ENCODE measurements at places on chromosomes 12 and 14.

- DNase-seq, result peak; percentile 20
These were observed 92.5 kb downstream of the SSPN start for GRCh38 chr12:26287671-26288381.

GRCh38 chr14:104891121-104891551, 26.1 kb downstream of the CEP170B start:
- DNase-seq, result no peak

DNA sequence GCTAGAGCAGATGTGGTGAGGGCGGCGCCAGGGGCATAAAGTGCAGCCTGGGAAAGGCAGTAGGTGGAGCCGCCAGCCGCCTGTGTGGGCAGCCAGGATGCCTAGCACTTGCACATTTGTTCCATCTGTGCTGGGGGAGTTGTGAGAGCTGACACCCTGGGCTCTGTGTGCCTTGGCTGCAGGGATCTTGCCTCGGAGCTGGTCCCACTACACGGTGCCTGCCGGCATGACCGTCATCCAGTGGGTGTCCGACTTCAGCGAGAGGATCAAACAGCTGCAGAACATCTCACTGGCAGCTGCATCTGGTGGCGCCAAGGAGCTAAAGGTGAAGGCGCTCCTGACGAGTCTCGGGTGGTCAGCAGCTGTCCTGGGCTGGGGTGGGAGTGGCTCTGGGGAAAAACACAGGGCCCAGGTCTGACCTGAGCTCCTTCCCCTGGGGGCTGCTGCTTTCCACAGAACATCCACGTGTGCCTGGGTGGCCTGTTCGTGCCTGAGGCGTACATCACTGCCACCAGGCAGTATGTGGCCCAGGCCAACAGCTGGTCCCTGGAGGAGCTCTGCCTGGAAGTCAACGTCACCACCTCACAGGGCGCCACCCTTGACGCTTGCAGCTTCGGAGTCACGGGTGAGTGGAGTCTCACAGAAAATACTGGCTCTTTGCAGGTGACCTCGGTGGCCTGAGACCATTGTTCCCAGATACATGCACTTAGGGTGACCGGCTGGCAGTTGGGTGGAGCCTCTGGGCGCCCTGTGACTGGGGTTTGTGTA, 37.4 kb downstream of the HSP90AA1 start:
- DNase-seq, result no peak

- no peak for DNase-seq
These were observed 233.5 kb downstream of the PPM1H start for GRCh38 chr12:62701492-62701891.

- peak; percentile 81 for DNase-seq
These were observed 685 bp upstream of the CDH24 start for GRCh38 chr14:23057757-23058653.

DNA sequence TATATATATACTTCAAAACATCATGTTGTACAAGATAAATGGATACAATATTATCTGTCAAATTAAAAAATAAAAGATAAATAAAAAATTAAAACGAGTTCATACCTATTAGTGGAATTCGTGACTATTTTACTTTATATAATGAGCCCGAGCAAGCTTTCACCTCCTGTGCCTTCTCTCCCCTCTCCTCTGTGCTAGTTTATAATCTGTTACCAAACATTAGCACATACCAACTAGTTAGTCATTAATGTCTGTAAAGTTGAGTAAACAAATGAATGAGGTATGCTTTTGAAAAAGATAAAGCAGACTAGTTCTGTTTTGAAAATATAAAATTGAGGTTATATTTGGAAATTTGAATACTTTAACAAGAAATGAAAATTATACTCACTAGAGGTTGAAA, 84.0 kb downstream of the LRRC9 start:
- no peak for DNase-seq

DNA sequence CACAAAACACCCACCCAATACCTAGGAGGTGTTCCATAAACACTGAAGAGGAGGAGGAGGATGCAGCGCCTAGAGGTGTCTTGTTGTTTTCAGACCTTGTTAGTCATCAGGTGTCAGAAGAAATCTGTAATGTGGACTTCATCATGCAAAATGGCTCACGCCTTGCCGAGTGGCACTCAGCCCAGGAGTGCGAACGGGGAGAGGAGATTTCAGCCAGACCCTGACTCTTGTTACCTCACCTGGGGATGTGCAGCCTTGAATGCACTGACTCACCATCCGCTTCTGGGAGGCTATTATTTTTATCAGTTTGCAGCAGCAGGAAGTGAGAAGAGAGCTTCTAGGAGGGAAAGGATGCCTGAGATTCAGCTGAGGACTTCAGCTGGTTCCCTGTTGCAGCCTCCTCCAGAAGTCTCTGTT, 48.2 kb upstream of the PLXNC1 start:
- DNase-seq, result no peak

DNA sequence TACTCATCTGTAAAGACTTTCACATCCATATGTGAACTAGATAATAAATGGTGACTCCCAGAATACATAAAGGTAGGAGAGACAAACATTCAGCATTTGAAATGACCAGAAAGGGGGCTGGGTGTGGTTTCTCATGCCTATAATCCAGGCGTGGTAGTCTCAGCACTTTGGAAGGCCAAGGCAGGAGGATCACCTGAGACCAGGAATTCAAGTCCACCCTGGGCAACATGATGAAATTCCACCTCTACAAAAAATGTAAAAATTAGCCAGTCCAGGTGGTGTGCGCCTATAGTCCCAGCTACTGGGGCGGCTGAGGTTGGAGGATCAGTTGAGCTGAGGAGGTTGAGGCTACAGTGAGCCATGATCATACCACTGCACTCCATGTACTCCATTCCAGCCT, 4.1 kb upstream of the CS start:
- no peak for DNase-seq

- DNase-seq, result no peak
These were observed 18.3 kb downstream of the RTL1 start for GRCh38 chr14:100885196-100885595.

DNA sequence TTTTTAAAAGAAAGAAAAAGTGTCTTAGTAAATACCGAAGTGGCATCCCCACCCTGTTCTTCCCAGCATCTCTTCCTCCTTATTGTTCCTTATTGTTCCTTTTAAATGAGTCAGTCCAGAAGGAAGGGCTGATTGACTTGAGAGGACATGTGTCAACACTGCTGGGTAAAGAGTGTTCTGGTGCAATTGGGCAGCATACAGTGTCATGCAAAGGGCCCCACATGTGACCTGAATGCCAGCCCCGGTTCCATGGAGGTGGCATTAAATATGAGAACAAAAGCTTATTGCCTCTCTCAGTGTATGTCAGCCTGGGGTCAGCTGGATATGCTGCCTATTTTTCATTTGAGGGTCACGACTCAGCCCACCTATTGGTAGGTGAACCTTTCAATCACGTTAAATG, 58.9 kb upstream of the RIC8B start:
- no peak for DNase-seq

GRCh38 chr14:88518592-88519512, 36.0 kb downstream of the PTPN21 start:
- DNase-seq, result no peak

GRCh38 chr12:541676-542324, 82.1 kb downstream of the B4GALNT3 start:
- DNase-seq, result no peak

GRCh38 chr14:95006051-95006450, 151.3 kb downstream of the DICER1 start:
- DNase-seq, result no peak

- DNase-seq, result no peak
These were observed 101.7 kb downstream of the KIF21A start for GRCh38 chr12:39341179-39341578.

GRCh38 chr12:110575326-110575725, 7.8 kb downstream of the PPTC7 start:
- no peak for DNase-seq

- no peak for DNase-seq
These were observed 21.6 kb downstream of the CORO1C start for GRCh38 chr12:108709697-108710096.

- no peak for DNase-seq
These were observed 950.1 kb downstream of the VRK1 start for GRCh38 chr14:97747316-97747715.

DNA sequence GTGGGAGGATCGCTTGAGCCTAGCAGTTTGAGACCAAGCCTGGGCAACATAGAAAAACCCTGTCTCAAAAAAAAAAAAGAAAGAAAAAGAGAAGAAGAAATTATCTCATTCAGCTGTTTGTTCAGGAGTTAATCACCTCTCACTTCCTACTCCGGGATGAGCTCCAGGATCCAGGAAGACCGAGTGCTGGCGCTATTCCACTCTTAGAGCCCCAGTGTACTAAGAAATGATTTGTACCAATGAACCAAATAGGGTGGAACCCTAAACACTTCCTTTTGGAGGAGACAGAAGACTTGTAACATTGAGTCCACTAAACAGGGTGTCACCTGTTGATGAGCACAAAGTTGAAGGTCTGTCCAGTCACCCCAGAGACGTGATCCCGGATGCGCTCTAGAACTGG, 3.6 kb downstream of the ALKBH2 start:
- no peak for DNase-seq

DNA sequence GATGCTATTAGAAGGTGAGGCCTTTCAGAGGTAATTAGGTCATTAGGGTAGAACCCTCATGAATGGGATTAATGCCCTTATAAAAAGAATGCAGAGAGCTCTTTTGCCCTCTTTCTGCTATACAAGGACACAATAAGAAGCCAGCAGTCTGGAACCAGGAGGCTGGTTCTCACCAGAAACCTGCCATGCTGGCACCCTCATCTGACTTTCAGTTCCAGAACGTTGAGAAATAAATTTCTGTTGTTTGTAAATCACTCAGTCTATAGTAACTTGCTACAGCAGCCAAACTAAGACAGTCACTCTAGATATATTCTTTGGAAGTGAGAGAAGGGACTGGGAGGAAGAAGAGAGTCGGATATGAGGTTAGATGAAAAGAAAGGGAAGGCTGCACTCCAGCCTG, 125.0 kb upstream of the MYF6 start:
- DNase-seq, result no peak

DNA sequence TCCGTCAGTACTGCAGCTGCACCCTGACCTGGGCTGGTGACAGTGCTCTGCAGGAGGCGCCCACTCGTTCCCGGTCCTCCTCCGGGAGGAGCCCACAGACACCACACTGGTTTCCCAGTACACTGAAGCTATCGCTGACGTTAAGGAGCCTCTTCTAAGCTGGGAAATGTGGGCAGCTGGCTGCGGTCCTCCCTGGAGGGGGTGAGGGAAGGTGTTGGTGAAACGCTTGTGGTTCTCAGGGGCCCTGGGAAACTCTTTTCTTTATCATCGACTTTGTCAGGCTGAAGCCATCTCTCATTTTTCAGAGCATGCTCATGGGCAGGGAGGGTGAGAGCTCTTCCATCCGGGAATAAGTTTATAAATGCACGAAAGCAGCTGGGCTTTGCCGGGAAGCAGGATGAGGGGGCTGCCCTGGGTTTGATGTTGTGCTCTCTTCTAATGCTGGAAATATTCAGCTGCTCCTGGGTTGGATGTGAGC, 176.0 kb downstream of the CHST11 start:
- no peak for DNase-seq

DNA sequence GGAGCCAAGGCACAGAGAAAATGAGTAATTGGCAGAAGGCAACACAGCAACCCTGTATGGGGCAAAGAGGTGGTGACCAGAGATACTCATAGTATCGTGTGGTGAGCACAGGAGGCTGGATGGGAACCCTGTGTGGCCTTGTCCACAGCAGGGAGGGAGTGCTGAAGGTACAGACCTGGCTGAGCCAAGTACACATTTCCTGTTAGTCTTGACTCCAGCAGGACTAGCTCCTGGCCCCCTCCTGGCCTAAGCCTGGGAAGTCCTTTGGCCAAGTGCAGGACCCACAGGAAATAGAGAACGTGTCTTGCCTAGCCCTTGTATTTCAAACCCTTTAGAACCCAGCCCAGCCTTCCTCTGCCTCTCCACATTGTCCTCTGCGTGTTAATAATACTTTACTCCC, 289.8 kb upstream of the PWP1 start:
- DNase-seq, result no peak

GRCh38 chr12:25861226-25861625, 97.3 kb upstream of the RASSF8 start:
- DNase-seq, result no peak

DNA sequence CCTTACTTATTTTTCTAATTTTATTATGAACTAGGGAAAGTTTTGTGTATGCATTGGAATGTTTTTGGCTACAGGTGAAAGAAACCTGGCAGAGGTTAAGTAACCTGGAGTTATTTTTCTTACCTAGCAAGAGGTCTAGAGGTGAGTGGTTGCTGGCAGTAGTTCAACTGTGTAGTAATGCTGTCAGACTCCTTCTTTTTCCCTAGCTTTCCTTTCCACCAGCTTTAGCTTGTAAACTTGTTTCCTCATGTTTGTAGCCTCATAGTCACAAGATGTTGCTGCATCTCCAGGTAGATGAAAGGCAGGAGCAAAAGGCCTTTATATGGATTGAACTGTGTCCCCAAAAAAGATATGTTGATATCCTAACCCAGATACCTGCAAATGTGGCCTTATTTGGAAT, 105.1 kb upstream of the AMIGO2 start:
- DNase-seq, result no peak

DNA sequence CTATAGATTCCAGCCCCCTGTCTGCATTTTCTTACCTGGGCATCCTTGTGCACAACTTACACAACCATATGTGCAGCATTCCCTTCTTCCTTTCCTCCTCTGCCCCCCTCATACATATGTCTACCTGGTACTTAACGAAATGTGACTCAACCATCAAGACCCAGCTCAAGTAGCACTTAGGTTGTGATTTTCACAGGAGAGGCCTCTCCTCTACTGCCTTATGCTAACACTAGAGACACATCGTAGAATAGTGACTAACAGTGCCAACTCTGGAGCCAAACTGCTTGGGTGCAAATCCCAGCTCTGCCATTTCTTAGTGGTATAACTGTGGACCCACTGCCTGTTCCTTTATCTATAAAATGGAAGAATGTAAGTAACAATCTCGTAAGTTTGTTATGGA, 24.1 kb upstream of the PLEKHA5 start:
- no peak for DNase-seq

DNA sequence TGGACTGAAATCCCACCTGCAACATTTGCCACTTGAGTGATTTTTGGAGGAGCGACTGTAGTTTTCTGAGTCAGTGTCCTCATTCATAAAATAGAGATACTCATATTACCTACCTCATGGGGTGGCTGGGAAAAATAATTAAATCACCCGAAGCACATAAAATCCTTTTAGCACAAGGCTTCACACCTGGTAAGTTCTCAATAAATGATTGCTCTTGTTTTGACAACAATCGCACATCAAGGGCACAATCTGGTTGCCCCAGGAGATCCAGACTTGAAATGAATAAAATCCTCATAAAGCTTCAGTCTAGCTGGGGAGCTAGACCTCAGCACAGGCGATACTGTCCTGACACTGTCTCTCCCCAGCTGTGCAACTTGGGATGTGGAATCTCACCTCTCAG, 76.0 kb upstream of the CCDC60 start:
- DNase-seq, result no peak

DNA sequence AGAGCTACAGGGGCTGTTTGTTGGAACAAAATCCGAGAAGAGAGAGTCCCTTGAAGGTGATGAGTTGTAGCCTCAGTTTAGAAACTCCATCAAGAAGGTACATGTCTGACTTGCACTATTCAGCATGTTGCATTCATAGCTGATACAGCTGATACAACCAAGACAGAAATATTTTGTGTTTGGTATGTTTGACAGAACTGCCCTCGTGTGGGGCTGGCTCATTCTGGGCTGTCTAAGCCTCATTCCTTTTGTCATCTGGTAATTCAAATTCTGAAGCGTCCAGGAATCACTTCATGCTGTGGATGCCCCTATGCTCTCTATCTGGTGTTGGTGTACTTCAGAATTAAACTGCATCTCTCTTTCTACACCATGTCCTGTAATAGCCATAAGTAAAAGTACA, 126.3 kb downstream of the ANO6 start:
- no peak for DNase-seq

GRCh38 chr14:21729703-21730233, 56.1 kb upstream of the OR4E1 start:
- no peak for DNase-seq

Measured in H54 (cell line).